Cardiac muscle cell (in vitro differentiated cells and primary cell): ENCODE measurements at places on chromosomes 1 and 21.

- DNase-seq, result no peak
These were observed 336.0 kb downstream of the NUF2 start for GRCh38 chr1:163657719-163658118.

DNA sequence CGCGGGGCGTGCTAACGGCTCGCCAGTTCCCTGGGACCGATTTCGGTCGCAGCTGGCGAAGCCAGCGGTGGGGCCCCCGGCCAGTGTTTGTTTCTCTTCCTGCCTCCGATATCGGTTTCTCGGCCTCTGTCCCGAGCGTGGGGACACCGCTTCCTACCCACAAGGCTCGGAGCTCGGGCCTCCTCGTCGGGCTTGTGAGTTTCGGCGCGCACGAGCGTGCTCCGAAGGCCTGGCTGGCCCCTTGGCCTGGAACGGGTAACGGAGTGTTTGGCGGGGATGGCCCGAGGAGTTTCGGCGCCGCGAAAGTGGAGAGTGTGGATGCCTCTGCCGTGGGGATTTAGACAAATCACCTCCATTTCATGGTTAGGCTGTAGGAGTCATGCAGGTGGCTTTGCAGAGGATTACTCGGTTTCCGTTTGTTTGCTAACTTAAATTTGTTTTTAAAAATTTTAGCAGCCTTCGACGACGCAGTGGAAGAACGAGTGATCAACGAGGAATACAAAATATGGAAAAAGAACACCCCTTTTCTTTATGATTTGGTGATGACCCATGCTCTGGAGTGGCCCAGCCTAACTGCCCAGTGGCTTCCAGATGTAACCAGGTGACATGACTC, 559 bp downstream of the RBBP4 start:
- no peak for DNase-seq

GRCh38 chr21:17440969-17441368, 71.9 kb upstream of the CXADR start:
- DNase-seq, result no peak

DNA sequence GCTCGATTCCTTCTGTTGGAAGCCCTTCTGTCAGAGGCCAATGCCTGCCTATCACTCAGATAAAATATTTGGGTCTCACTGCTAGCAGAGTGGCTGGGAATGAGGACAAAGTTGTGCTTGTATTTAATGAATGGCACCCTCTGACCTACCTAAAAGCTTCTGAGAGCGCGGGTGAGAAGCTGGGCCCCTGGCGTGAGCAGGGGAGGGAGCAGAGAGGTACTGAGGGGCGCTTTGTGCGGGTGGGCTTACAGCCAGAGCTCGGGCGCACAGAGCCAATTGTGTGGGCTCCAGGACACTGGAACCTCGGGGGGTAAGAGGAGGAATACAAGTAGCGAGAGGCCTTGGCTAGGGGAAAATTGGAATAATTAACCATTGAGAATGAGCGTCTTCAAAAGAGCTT, 32.3 kb downstream of the PCAT6 start:
- no peak for DNase-seq

DNA sequence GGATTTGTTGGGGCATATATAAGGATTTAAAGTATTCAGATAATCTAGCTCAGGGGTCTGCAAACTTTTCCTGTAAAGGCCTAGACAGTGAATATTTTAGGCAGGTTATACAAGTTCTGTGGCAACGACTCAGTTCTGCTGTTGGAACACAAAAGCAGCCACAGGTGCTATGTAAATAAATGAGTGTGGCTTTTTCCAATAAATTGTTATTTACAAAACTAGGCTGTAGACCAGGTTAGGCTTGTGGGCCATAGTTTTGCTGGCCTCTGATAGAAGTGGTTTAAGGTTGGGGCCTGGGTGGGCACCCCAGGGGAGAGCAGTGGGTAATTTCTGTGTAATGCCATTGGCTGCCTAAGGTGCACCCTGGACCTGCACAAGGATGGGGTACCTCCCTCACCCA, 16.9 kb upstream of the IGFN1 start:
- DNase-seq, result no peak

GRCh38 chr1:188240772-188241406, 1412.1 kb downstream of the PLA2G4A start:
- no peak for DNase-seq

- no peak for DNase-seq
These were observed 38.9 kb downstream of the PLPP3 start for GRCh38 chr1:56540467-56540866.

GRCh38 chr1:11930571-11931445, 3.7 kb upstream of the PLOD1 start:
- no peak for DNase-seq

GRCh38 chr1:47934243-47934805, 62.9 kb downstream of the TRABD2B start:
- DNase-seq, result peak; percentile 92

GRCh38 chr1:47843781-47844557, 153.2 kb downstream of the TRABD2B start:
- no peak for DNase-seq

DNA sequence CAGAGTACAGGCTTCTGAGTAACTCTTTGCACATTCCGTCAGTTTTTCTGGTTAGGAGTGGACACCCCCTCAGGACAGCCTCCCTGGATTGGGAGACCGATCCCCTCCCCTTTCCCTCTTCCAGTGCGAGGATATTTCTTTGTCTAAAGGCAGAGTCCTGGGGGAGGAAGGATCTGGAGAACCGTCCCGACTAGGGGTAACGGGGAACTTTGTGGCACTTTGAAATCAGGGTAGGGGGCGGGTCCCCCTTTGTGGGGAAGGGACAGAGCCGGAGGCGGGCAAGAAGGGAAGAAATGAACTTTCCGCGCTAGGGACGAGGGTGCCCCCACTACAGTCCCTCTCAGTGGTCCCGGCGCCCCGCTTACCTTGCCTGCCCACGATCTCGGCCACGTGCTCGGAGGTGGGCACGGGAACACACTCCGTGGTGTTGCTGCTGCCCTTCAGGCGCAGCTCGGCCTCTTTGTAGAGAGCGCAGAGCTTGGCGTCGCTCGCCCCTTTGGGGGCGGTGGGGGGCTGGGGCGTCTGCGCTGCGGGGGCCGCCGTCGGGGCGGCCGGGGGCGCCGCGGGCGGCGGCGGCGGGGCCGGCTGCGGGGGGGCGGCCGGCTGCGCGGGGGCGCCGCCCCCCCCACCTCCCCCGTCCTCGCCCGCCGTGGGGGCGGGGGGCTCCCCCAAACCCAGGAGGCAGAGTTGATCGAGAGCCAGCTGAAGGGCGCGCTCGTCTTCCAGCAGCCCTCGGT, 917 bp downstream of the MEX3A start:
- DNase-seq, result peak; percentile 51

DNA sequence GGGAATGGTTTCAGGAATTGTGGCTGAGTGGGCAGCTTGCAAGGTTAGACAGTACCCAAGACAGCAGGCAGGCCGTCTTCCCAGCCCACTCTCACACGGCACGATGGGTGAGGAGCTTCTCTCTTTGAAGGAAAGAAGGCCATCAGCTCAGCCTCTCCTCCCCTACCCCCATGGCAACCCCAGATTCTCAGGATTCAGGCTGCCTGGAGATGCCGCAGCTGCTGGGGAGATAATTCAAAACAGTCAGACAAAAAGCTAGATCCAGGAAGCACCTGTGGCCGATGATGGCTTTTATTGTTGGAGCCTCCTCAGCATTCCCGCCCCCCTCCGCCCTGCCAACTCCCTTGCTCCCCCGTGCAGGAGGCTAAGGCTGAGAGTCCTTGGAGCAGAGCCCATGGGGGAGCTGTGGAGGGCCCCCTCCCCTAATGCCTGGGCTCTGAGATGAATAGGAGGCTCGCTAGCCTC, 220.5 kb downstream of the TRABD2B start:
- no peak for DNase-seq

DNA sequence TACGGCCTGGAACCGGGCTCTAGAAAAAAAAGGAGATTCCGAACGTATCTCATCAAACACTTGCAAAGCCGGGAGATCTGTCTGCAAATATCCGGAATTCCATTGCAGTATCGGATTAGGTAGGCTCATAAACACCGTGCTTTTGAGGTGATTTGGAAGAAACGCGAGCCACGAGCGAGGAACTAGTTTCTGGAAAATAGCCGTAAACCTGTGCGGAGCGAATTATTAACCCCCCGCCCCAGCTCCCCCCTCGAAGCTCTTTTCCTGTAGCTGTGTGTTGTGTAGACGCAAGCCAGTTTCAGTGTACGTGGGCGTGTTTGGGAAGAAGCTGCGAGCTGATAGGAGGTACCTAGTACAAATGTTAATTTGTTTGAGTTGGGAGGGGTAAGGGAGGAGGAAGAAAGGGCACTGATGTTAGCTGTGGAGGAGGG, 1.1 kb downstream of the RALGPS2 start:
- peak; percentile 88 for DNase-seq

GRCh38 chr1:21937034-21937371, at the start of gene HSPG2:
TSS of gene HSPG2 (minus strand) at chr1:21937310. CDS start at chr1:21937217, 93 bp downstream.
- DNase-seq, result no peak

DNA sequence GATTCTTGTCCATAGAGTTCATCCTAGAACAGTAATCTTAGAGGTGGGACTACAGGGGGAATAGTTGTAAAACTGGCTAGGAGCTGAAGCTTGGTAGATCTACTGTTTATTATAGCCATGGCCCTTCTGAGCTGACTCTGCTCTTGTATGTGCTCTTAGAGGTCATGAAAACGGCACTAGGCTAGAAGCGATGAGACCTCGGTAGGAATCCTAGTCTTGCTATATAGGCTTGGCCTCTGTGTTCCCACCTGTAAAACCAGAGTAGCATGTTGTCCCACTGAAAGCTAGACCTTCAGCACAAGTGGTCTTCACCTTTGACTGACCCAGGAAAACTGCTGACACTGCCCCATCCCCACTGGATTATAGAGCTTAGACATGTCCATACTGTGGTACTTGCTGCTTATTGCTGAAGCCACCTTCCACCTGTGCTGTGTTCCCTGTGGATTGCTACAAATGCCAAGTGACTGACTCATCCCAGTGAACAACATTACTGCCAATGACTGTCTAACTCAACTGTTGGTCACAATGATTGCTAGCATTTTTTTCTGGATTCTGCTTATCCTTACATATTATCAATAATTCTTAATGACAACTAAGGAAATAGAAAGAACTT, 23.0 kb upstream of the PIGC start:
- DNase-seq, result no peak

GRCh38 chr1:242219905-242220304, 221.0 kb upstream of the MAP1LC3C start:
- no peak for DNase-seq

- no peak for DNase-seq
These were observed 51.1 kb downstream of the COL24A1 start for GRCh38 chr1:86105533-86105866.

GRCh38 chr1:244067893-244068292, 16.8 kb downstream of the ZBTB18 start:
- DNase-seq, result no peak

GRCh38 chr1:228234921-228235320, 27.1 kb downstream of the OBSCN start:
- DNase-seq, result no peak

DNA sequence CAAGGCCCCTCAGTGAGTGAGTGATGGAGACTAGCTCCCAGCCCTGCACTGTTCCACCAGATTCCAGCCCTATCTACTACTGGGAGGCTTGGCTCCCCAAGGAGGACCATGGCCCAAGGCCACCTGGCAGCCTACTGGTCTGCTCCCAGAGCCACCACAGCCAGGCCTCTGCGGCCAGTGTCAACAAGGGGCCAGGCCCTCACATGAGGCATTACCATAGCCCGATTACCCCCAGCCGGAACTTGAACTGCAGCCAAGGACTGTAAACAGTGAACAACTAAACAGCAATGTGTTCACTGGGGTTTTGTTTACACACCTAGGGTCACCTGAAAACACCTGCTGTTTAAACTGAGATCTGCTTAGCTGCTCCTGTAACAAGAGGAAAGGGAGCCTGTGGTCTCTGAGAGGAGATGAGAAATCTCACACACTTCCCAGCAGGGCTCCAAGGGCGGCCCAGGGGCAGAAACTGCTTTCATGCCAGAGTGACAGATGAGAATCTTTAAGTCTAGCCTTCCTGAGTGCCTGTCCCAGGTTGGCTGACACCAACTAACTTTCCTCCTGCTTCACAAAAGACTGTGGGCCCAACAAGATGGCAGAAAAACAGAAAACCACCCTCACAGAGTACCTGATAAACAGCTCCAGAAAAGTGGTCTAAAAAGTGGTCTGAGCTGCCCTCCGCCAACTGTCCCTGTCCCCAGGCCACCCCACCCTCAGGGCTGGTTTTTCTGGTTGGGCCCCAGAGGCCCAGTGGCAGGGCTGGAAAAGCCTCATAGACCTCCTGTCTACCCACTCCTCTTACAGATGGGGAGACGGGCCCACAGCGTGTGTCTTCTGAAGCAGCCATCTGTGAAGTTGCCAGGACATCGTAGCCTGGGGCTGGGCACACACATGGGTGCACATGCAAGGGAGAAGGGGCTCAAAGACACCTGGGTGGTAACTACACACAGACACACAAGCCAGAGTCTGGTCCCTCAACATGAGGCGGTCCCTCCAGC, 28.8 kb downstream of the MEF2D start:
- DNase-seq, result no peak

- DNase-seq, result no peak
These were observed 3.2 kb upstream of the NADK start for GRCh38 chr1:1781526-1781903.

- peak; percentile 30 for DNase-seq
These were observed 39.8 kb downstream of the RIMS3 start for GRCh38 chr1:40625476-40626382.

DNA sequence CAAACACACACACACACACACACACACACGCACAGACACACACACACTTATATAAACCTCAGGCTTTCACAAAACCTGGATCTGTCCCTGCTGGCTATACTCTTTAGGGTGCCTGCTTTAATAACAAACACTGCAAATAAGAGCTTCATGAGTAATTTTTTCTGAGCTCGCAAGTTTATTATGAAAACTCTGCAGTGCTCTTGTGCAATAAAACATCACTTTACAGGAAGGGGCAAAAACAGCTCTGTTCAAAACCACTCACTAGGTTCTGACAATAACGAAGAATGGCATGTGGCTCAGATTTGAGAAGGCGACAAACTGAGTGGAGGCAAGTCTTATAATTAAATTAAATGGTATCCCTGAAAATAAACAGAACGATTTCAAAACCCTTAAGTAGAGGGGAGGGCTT, 42.6 kb upstream of the CTPS1 start:
- no peak for DNase-seq

- no peak for DNase-seq
These were observed 184.3 kb upstream of the CACYBP start for GRCh38 chr1:174815474-174815908.

DNA sequence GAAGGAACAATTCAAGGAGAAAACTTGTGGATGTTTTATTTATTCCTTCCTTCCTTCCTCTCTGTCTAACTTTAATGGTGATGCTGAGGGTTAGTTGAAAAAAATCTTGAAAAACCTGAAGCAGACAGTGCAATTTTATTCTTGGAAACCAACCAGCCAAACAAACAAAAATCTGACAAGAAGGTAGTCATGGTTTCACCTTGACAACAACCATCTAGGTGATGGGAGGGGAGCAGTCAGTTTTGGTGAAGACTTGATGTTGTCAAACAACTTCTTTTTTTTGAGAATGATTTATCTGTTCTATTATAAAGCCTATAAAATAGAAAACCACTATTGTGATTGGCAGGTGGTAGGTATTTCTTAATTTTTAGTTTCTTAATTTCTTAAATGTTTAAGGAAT, 92.4 kb upstream of the GPR88 start:
- no peak for DNase-seq

- DNase-seq, result no peak
These were observed 410.8 kb downstream of the TTLL7 start for GRCh38 chr1:83588140-83588539.
